Brain pericyte (primary cell): ENCODE measurements at places on chromosomes 4 and X.

GRCh38 chr4:22463179-22463578, 52.7 kb downstream of the ADGRA3 start:
- no peak for DNase-seq

- DNase-seq = no peak
Observed at GRCh38 chr4:94305466-94306225, 37.0 kb downstream of the HPGDS start.

- peak; percentile 18 for DNase-seq
Observed at GRCh38 chr4:169963998-169964397, 62.2 kb downstream of the MFAP3L start.

DNA sequence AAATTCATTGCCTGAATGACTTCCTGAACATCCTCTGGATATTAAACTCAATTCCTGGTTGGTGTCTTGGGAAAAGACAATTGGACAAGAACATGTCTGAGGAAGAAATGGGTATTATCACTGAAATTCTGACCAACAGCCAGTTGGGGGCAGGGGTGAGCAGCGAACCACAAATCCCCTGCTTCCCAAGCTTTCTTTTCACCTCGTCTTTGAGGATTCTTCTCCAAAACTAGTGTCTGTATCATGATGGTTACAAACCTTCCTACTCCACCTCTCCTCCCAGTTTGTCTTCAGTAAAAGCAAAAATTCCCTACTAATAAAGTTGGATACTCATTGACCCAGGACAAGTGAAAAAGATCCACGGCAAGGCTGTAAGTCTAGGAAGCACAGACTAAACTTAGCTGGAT, 48.3 kb upstream of the WDR1 start:
- no peak for DNase-seq

DNA sequence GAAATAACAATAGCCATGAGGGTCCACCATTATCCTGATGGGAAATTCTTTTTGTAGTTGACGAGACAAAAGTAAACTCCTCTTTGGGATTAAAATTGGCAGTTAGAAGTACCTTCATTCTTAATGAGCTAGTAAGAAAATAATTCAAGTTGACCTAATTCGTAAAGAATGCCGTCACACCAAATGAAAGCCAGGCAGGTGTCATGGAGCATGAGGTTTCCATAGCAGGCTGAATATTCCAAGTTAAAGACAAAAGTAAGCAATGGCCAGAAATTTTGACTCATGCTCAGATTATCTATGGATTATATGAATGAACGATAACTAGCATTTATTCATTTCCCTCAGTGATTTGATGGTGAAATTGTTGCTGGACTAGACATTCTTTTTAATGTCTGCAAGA, 192.2 kb upstream of the FAT1 start:
- DNase-seq = no peak

DNA sequence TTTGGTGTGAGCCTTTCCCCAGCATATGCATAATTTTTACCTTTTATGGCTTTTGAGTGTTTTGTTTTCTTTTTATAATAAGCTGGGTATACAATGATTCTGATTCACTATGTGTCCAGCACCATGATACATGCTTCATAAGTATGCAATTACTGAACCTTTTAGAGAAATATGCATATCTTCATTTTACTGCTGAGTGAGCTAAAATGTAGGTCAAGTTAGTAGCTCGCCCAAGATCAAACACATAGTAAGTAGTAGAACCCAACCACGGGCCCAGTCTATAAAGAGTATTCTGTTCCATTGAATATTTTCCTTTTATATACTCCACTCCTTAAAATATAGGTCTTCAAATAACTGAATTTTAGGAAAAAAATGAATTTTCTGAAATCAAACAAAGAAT, 362.4 kb upstream of the HTR2C start:
- no peak for DNase-seq

- no peak for DNase-seq
Observed at GRCh38 chr4:6946497-6946896, 36.9 kb downstream of the TBC1D14 start.

GRCh38 chrX:63350465-63350877, 661 bp downstream of the SPIN4 start:
- DNase-seq = no peak

DNA sequence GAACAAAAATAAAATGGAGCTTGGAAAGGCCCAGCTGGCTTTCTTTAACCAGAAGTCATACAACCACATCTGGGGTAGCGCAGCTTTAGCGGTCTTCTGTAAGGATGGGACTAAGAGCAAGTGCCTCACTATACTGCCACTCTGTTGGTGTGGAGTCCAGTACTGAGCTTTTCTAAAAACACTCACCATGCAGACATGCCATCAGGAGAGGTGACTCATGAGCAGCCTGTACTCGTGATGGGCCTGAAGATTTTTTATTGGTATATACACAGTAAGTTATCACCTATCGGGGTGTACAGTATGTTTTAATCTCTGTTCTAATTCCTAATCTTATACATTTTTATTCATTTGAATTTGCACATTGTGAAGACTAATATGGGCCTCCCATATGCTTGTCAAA, 9.6 kb downstream of the PPP3CA start:
- no peak for DNase-seq

DNA sequence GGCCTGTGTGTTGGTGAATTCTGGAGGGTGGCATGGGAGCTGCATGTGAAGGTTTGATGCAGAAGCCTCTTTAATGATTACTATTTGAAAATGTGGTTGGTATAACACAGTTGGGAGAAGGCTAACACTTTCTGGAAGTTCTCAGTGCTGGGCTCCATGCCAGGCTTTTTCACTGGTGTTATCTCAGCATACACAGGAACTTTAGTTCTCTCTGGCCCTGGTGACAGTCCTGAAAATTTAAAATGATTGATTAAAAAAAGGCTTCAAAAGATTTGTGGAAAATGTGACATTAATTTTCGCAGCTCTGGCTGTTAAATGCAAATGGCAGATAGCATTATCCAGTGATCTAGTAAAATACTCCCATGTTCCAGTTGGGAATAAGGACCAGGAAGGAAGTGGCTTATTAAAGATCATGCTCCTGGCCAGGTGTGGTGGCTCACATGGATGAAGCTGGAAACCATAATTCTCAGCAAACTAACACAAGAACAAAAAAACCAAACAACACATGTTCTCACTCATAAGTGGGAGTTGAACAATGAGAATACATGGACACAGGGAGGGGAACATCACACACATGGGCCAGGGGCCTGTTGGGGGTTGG, 36.6 kb downstream of the DIPK2B start:
- no peak for DNase-seq

DNA sequence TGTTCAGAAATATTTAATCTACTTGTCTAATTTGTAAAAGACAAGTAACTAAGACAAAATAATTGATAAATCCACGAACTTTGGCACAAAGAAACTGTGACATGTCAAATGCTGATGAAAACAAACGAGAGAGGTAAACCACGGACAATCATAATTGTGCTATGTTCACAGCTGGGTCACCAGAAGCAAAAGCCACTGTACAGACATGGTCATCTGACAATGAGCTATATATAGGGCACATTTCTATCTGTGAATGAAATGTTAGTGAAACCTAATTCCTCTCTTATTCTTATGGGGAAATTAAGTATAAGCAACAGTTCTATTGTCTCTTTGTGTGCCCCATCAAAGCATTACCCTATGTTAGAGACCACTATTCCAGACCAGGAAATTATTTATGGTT, 444.0 kb upstream of the TRAM1L1 start:
- no peak for DNase-seq

DNA sequence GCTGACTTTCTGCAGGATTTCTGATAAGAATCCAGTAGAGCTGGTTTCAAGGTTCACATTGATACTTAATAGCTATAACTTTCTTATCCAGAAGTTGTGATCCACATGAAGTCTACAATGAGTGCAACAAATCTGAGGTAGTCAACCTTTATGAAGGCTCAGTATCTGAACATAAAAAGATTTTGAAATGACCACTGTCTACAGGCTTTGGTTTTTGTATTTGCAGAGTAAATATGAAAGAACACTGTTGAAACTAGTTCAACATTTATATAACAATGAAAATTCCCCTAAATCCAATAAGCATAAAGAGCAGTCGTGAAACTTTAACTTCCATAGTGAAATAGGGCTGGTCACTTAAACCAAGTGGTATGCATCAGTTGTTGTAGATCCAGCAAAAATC, 55.6 kb upstream of the RLIM start:
- DNase-seq = no peak

GRCh38 chr4:147336252-147336651, 144.6 kb upstream of the EDNRA start:
- DNase-seq = no peak

- no peak for DNase-seq
Observed at GRCh38 chr4:156191044-156191781, 237.5 kb upstream of the CTSO start.

DNA sequence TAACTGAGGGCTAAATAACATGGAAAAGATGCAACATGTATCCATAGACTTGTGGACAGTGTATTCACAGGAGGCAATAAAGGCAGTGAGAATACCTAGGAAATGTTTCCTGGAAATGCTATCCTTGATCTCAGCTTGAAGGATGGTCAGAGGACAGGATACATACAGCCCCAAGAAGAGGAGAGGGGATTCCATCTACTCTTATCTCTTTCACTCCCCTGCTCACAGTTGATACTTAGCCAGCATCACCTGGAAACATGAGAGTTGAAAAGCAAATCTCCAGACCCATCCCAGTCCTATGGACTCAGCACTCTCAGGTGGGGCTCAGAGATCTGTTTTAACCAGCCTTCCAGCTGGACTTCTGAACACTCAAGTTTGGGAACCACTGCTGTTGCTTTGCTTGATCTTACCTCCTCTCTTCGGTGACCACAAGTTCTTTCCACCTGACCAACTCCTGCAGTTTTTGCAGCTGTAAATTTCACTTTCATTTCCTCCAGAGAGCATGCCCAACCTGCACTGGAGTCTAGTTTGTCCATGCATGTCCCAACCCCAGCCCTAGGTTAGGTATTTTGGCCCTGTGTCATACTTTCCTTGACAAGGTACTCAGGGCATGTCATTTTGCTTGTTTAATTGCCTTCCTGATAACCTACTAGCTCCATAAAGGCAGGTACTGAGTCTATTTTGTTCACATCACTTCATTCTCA, 10.4 kb downstream of the RELL1 start:
- DNase-seq = no peak

- DNase-seq = no peak
Observed at GRCh38 chr4:84971319-84971932, 4.9 kb upstream of the WDFY3 start.

- DNase-seq = no peak
Observed at GRCh38 chr4:169103966-169104412, 93.9 kb upstream of the CBR4 start.

DNA sequence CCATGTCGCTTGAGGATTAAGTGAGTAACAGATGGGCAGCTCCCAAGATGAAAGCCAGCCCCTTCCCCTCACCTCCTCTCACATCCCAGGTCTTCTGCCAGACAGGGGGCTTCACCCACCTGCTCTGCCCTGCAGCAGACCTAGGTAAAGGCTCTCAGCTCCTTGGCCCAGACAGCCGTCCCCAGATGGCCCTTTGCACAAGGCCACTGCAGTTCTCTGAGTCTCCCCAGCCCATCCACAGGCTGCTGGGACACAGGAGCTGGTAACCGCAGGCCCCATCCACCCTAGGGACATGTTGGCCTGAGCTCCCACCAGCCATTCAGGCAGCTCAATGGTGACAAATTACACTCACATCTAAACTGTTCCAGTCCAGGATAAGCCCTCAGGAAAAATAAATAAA, 15.3 kb downstream of the C4orf50 start:
- no peak for DNase-seq

- no peak for DNase-seq
Observed at GRCh38 chr4:67712000-67712625, 11.2 kb upstream of the UBA6 start.

DNA sequence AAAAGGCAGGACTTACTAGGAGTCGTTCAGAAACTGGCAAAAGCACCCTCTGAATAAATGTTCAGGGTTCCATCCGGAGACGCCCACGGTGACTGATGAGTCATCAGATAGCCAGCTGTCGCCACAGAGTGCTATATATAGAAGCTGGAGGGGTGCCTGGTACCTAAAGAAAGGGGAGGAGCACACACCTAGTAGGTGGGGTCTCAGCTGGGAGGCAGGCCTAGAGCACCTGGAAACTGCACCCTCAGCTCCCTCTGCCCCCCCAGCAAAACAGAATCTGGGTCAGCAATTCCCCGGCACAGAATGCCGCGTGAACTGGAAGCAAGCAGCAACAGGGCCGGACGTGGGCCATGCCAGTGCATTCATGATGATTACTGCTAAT, 242.0 kb downstream of the BCOR start:
- no peak for DNase-seq

DNA sequence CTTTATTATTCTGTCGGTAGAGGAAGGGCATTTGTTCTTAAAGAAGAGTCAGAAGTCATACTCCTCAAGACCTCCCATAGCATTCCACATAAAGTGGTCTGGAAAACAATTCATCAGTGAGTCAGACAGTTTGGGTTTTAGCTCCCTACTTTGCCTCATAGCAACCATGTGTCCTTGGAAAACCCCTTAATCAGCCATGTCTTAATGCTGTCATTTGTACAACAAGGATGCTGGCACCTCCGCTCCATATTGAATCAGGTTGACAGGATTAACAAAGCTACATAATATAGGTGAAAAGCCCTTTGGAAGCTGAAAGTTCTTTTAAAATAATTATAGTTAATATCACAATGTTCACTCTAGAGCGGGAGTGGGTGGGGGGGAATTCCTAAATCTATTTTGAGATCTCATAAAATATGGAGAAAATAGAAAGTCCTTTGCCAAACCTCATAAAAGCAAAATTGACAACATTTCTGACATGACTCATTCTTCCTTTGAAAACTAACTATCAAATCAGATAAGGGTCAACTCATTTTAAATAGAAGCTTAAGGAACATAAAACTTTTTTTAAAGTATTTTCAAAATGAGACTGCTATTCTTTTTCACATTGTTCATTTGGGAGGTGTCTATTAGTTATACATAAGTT, 37.3 kb upstream of the GUCY1A1 start:
- no peak for DNase-seq

DNA sequence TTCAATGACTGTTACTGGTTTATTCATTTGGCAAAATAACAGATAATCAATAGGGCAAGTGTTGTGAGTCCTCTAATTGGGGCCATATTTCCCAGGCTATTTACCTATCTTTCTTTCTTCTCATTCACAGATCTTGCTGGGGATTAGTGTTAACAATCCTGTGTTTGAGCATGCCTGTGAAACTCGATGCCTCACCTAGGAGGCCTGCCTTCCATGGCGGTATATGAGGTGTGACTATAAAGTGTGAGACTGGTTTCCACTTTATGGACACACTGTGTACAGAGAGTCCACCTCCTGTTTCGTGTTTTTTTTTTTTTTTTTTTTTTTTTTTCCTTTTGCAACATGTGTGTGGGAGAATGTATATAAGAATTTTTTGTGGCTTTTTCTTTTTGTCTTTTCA, 199.3 kb downstream of the BMPR1B start:
- DNase-seq = no peak

DNA sequence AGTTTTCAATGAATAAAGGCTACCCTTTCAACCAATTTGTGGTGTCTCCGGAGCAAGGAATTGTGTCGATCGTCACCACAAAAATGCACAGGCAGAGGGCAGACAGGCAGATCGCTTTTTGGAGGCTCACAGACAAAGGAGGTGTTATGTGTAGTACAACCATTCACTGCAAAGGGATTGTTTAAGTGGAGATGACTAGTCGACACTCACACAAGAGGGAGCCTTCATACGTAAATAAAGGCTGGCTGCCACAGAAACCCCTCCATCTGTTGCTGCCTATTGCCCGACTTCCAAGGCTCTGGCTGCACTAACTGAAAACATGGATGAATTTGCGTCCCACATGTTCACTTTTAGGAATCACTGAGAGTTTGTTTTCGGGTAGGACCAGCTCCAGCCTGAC, 281.1 kb downstream of the NKX6-1 start:
- DNase-seq = no peak
